ENCODE measurements at places on chromosomes 7 and 10. TPM values are rescaled to one million over a fixed set of nuclear protein-coding genes. Genes with fewer than 3 reads are reported as not detected.

- H3K4me3 ChIP-seq = no peak overlapping the region
- DNase-seq = no peak
- H3K27me3 ChIP-seq = no peaks in the 10 kb centered on the region
- no peak overlapping the region for H3K27ac ChIP-seq
- peaks cover 3% of the 10 kb centered on the region for H3K36me3 ChIP-seq
These were observed 42.6 kb upstream of the DNAH11 start for GRCh38 chr7:21500117-21500832.

GRCh38 chr10:13734151-13734550, 147.4 kb downstream of the PRPF18 start:
- no peak overlapping the region for H3K4me3 ChIP-seq
- DNase-seq = no peak
- no peaks in the 10 kb centered on the region for H3K36me3 ChIP-seq
- H3K27ac ChIP-seq = no peak overlapping the region

DNA sequence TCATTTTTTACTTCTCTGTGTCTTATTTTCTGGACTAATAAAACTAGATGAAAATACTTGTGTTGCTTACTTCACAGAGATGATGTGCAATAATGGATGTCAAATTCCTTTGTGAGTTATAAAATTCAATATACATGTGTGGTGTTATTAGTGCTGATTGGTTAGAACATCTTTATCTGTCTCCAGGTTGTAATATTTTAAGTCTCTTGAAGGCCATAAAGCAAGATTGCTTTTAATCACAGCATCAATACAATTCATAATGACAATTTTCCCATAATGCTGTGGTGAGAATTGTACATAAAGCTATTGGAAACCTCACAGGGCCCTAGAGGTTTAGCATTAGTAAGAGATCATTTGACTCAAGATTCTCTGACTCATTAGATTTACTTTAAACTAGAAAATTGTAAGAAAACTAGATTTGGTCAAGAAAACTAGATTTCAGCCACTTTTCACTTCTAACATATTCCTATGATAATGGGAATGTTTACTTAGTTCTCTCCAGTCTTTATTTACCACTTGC, 963.7 kb downstream of the REEP3 start:
- no peak overlapping the region for H3K4me3 ChIP-seq
- no peaks in the 10 kb centered on the region for H3K27me3 ChIP-seq
- no peaks in the 10 kb centered on the region for H3K36me3 ChIP-seq
- no peak overlapping the region for H3K27ac ChIP-seq
- no peaks in the 10 kb centered on the region for H3K4me1 ChIP-seq
- DNase-seq = no peak

Gene OR2F2
- total RNA-seq = not detected

DNA sequence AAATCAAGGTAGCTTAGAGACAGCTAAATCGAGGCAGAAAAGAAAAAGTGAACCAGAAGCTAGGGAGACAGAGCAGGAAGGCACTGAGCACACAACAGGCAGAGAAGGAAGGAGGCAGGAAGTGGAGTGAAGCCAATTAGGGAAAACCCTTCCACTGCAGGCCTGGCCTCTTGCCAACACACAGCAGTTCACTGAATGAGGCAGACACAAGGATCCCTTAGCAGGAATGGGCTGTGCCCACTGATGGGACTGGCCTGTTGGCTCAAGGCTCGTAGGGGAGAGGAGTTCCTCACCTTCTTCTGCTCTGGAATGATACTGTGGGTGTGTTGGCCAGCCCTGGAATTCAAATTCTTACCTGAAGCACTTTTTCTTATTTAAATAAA, 220.3 kb upstream of the STK17A start:
- H3K4me3 ChIP-seq = no peak overlapping the region
- H3K27ac ChIP-seq = peak overlapping the region; percentile 73
- no peaks in the 10 kb centered on the region for H3K36me3 ChIP-seq
- no peak for DNase-seq

DNA sequence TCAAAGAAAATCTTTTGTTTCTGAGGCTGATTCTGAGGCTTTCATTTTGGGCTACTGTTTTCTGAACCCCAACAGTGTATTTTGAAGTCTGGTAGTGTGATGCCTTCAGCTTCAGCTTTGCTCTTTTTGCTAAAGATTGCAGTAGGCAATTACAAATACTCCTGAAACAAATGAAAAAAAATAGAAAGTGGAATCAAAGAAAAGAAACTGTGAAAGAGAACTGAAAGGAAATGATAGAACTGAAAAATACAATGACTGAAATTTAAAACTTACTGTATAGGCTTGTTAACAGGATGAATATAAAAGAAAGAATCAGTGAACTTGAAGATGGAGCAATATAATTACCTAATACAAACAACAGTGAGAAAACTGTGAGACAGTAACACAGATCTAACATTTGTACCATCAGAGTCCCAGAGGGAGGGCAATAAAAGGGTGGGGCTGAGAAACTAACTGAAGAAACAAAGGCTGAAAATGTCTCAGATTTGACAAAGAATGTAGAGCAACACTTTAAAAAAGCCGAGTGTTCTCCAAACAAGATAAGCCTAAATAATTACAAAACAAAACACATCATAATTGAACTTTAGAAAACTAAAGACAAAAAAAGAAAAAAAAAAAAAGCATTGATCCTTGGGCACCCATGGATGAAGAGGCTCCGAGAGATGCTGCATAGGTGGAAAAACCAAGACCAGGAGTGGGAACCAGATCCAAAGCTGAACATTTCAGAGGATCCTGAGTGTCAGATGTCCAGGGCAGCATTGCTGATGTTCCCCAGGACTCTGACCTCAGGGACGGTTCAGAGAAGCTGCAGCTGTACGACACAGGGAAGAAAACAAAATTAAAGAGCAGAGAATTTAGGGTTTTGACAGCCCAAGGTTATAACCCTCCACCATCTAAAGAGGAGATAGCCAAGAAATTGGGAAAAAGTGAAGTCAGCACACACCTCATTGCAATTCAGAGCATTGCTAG, 223.2 kb upstream of the IGFBP3 start:
- no peak for DNase-seq
- H3K27ac ChIP-seq = no peak overlapping the region

- H3K36me3 ChIP-seq = no peaks in the 10 kb centered on the region
- H3K27ac ChIP-seq = no peak overlapping the region
- peaks cover 2% of the 10 kb centered on the region for H3K27me3 ChIP-seq
- H3K4me1 ChIP-seq = peaks cover 9% of the 10 kb centered on the region
These were observed 101.2 kb upstream of the EFCAB10 start for GRCh38 chr7:105682341-105683060.

- H3K36me3 ChIP-seq = no peaks in the 10 kb centered on the region
- H3K27ac ChIP-seq = no peak overlapping the region
- no peak overlapping the region for H3K4me3 ChIP-seq
- H3K27me3 ChIP-seq = no peaks in the 10 kb centered on the region
- DNase-seq = no peak
These were observed 293.7 kb downstream of the FZD1 start for GRCh38 chr7:91557789-91558404.

DNA sequence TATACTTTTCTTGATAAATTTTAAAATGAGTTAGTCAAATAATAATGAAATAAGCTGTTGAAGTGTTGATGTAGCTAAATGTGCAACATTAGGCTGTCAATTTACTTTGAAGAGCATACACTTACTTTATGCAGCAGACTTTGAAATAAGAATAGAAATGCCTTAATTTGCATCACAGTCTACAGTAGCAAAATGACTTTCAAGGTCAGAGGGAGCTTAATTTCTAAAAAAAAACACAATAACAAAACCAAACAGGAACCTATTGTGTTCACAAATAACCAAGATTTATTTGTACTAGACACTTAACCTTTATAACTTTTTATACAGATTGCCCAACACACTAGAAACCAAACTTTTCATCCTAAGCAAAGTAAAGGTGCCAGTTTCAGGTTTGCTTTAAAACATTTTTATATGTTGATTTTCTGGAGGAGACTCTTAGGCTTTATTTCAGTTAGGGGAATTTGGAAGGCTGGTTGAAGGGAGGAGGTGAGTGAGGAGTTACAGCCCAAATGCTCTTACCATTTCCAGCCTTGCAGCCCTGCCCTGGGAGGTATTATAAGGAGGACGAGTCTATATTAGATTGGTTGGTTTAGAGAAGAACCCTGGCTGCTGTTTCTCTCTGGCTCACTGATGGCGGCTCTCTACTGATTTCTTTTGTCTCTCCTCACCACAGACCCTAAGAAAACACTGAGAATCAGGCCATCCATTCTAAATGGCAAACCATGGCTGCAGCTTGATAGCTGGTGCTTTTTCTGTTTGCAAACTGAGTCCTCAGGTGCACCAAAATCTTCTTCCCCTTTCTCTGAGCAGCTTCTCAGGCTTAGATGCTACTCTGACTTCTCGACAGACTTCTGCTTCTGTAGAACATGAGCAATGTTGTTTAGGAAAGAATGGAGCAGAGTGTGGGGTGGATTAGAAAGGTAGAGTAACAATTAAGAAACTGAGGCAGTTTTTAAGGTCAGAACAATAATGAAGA, 55.2 kb upstream of the RPA3 start:
- peaks cover 20% of the 10 kb centered on the region for H3K4me1 ChIP-seq
- no peak for DNase-seq
- H3K27ac ChIP-seq = no peak overlapping the region
- no peak overlapping the region for H3K4me3 ChIP-seq
- H3K27me3 ChIP-seq = no peaks in the 10 kb centered on the region
- no peaks in the 10 kb centered on the region for H3K36me3 ChIP-seq

- peaks cover 45% of the 10 kb centered on the region for H3K4me1 ChIP-seq
- peak; percentile 58 for DNase-seq
- no peaks in the 10 kb centered on the region for H3K36me3 ChIP-seq
These were observed 694 bp upstream of the FAS start for GRCh38 chr10:88989824-88990383.

Gene PLPP4
- total RNA-seq = 6.7 TPM

DNA sequence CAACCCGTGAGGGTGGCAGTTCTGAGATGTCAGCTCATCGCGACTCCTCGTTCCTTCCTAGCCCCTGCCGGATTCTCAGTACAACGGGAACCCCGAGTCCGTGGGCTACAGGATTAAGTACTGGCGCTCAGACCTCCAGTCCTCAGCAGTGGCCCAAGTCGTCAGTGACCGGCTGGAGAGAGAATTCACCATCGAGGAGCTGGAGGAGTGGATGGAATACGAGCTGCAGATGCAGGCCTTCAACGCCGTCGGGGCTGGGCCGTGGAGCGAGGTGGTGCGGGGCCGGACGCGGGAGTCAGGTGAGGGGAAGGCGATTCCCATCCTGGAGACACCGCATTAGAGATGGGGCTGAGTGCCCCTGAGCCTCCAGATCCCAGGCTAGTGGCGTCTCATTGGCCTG, 568.1 kb upstream of the FOXK1 start:
- no peak overlapping the region for H3K27ac ChIP-seq
- H3K27me3 ChIP-seq = no peaks in the 10 kb centered on the region
- no peaks in the 10 kb centered on the region for H3K36me3 ChIP-seq
- DNase-seq = no peak

- H3K4me1 ChIP-seq = no peaks in the 10 kb centered on the region
- no peaks in the 10 kb centered on the region for H3K27me3 ChIP-seq
- no peak overlapping the region for H3K27ac ChIP-seq
- no peak overlapping the region for H3K4me3 ChIP-seq
- no peak for DNase-seq
These were observed 22.3 kb downstream of the GTF2IRD1 start for GRCh38 chr7:74475987-74476350.

Gene PHKG1
- total RNA-seq = 0.22 TPM

Gene PTPRZ1
- total RNA-seq = not detected

Gene SLC25A28
- 36.4 TPM for total RNA-seq

DNA sequence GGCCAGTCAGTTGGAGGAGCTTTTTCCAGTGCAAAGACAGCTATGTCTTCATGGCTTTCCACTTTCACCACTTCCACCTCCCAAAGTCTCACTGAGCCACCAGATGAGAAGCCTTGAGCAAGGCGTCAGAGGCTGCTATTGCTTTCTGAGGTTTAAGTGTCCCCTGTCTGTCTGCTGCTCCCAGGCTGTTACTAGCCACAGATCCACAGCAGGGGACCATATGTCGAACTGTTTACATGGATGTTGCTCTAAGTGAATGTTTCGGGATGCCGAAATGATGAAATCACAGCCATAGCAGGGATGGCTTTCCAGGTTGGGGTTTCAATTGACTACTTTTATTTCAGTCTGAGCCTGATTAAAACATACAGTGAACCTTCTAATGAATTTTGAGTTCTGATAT, 88.5 kb downstream of the AVL9 start:
- no peak overlapping the region for H3K4me3 ChIP-seq
- H3K27ac ChIP-seq = no peak overlapping the region
- no peaks in the 10 kb centered on the region for H3K27me3 ChIP-seq
- peaks cover 59% of the 10 kb centered on the region for H3K36me3 ChIP-seq
- no peaks in the 10 kb centered on the region for H3K4me1 ChIP-seq
- no peak for DNase-seq

Gene MBL2
- total RNA-seq = not detected

GRCh38 chr10:71601273-71601672, 118.3 kb downstream of the C10orf105 start:
- no peaks in the 10 kb centered on the region for H3K36me3 ChIP-seq
- DNase-seq = no peak
- peaks cover 7% of the 10 kb centered on the region for H3K4me1 ChIP-seq
- no peak overlapping the region for H3K27ac ChIP-seq
- no peaks in the 10 kb centered on the region for H3K27me3 ChIP-seq

DNA sequence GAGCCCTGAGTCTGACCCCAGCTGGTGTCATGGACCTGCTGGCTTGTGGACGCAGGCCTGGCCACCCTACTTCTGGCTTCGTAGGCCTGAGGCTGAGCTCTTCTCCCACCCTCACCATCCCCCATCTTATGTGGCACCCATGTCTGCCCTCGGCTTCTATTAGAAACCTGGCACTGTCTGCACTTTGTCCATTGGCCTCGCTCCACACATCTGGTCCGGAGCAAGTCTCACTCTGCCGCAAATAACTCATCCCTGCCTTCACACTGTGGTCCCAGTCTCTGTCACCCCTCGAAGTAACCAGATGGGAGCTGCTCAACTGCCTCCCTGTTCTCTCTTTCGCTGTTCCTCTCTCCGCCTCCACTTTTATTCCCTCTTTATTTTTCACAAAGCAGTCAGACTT, 78.6 kb downstream of the TRRAP start:
- H3K27me3 ChIP-seq = no peaks in the 10 kb centered on the region
- no peaks in the 10 kb centered on the region for H3K4me1 ChIP-seq

Gene EEPD1
- 63.5 TPM for total RNA-seq

Gene CEP55
- total RNA-seq = 16.5 TPM

DNA sequence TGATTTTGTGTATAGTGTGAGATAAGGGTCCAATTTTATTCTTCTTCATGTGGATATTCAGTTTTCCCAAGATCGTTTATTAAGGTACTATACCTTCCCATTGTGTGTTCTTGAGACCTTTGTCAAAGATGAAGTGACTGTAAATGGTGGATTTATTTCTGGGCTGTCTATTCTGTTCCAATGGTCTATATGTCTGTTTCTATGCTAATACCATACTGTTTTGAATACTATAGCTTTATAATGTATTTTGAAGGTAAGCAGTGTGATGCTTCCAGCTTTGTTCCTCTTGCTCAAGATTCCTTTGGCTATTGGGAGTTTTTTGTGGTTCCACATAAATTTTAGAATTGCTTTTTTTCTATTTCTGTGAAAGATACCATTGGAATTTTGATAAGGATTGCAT, 8.7 kb upstream of the VWDE start:
- no peaks in the 10 kb centered on the region for H3K4me1 ChIP-seq
- no peak overlapping the region for H3K27ac ChIP-seq
- no peak overlapping the region for H3K4me3 ChIP-seq

Gene OR2A42
- total RNA-seq = not detected
